Glutamatergic neuron (in vitro differentiated cells): ENCODE measurements at places on chromosomes 2 and 18.
A peak's percentile ranks its signal among the peaks of the same experiment; 100 is the strongest.

GRCh38 chr2:190468814-190469569 lies 60.8 kb downstream of the MFSD6 start:
- H3K27me3 ChIP-seq: peaks cover 5% of the 10 kb centered on the region
- H3K4me3 ChIP-seq: no peak overlapping the region
- peaks cover 6% of the 10 kb centered on the region for H3K36me3 ChIP-seq

- peaks cover 7% of the 10 kb centered on the region for H3K4me1 ChIP-seq
- no peak overlapping the region for H3K27ac ChIP-seq
- peaks cover 5% of the 10 kb centered on the region for H3K27me3 ChIP-seq
- no peak for DNase-seq
Measured at GRCh38 chr2:81853341-81853740, 1548.8 kb upstream of the LRRTM1 start.

- no peak overlapping the region for H3K27ac ChIP-seq
- no peak for DNase-seq
- H3K4me1 ChIP-seq: peaks cover under 1% of the 10 kb centered on the region
- no peak overlapping the region for H3K4me3 ChIP-seq
Measured at GRCh38 chr2:147636886-147637285, 207.9 kb upstream of the ACVR2A start.

DNA sequence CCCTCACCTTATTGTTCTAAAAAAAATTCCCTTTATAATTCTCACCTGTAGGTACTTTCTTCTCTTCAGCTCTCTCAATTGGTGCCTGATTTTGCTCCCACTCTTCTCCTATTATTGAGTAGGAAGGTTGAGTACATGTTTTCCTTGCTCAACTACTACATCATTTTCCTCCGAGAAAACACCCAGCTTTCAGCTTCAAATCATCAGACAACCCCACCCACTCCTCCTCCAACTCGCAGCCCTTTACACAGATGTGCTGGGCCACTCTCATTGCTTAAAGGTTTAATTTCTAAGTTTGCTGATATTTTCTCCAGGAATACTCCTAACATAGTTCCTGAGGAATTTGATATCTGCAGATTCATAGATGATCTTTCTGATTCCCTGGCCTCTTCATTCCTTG lies 734.4 kb upstream of the ZEB2 start:
- no peak overlapping the region for H3K27ac ChIP-seq
- no peaks in the 10 kb centered on the region for H3K27me3 ChIP-seq
- H3K36me3 ChIP-seq: no peaks in the 10 kb centered on the region
- no peak for DNase-seq

DNA sequence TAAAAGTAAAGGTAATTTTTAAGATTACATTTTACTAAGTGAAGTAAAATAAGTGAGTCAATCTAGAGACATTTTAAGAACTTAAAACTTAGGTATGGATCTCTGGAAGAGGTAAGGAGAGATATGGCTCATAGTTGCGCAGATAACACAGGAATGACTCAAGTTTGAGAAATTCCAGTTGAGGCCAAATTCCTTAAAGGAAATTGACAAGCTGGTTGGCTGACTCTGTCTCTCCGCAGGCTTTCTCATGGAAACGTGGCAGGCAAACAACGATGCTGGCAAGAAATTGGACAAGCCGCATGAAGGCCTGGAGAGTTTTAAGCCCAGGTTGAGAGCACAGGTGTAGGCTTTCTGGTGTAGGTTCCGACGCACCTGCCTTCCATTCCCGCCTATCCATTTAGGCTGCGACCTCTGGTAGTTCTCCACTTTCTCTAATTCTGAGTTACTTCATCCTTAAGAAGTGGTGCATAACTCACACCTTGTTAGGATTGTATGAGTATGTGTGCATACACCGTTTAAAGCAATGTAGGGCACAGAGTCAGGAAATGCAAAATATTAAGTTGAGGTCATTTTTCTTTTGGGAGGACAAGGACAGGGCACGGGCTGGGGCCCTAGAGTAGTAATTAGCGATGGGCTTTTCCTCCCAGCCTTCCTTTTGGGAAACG lies 589 bp upstream of the DAW1 start:
- H3K36me3 ChIP-seq: no peaks in the 10 kb centered on the region
- H3K27me3 ChIP-seq: peaks cover 3% of the 10 kb centered on the region
- peak overlapping the region; percentile 45 for H3K4me3 ChIP-seq
- DNase-seq: no peak

GRCh38 chr2:126436411-126436810 lies 219.5 kb upstream of the GYPC start:
- no peaks in the 10 kb centered on the region for H3K4me1 ChIP-seq
- H3K27ac ChIP-seq: no peak overlapping the region
- H3K36me3 ChIP-seq: no peaks in the 10 kb centered on the region
- H3K4me3 ChIP-seq: no peak overlapping the region
- DNase-seq: no peak
- H3K27me3 ChIP-seq: peaks cover 4% of the 10 kb centered on the region

DNA sequence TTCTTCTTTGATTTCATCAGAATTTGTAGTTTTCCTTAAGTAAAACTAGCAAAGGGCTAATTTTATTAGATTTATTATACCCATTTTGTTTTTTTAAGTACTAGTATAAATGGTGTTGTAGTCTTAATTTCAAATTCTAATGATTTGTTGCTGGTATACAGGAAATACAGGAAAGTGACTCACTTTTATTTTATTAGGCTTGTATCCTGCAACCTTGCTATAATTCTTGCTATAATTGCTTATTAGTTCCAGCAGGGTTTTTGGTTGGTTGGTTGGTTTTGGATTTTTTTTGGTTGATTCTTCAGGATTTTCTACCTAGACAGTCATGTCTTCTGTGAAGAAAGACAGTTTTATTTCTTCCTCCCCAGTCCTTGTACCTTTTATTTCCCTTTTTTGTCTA lies 110.6 kb upstream of the IL1R2 start:
- H3K4me3 ChIP-seq: no peak overlapping the region
- H3K36me3 ChIP-seq: no peaks in the 10 kb centered on the region
- no peak for DNase-seq
- H3K4me1 ChIP-seq: peaks cover 2% of the 10 kb centered on the region
- H3K27me3 ChIP-seq: peaks cover 6% of the 10 kb centered on the region
- no peak overlapping the region for H3K27ac ChIP-seq

DNA sequence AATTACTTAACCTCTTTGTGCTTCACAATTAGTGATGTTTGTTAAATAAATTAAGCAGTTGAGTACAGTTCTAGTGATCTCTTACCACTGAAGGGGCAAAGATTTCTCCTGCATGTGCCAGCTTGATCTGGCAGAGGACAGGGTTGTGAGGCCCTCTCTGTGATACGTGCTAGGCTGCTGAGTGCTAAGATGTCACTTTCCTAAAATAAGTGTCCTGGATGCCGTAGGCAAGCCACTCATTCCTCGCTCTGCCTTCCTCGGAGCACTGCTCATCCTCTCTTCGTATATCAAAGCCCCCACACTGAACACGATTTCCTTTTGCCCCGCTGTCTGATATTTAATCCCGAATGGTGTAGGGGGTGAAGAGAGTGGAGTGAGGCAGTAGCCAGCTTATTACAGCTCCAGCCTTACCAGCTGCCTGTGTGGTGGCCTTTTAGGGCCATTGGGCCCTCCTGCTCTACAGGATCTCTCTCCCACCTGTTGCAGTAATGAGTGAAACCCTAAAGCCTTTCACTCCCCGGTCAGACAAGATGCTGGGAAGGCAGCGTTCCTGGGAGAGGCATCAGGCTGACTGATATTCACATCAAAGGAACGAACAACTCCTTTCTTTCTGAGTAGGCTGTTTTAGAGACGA lies 40.5 kb downstream of the PTPRM start:
- no peak for DNase-seq
- H3K27me3 ChIP-seq: no peaks in the 10 kb centered on the region
- H3K36me3 ChIP-seq: no peaks in the 10 kb centered on the region
- no peak overlapping the region for H3K27ac ChIP-seq
- H3K4me3 ChIP-seq: no peak overlapping the region

- peaks cover 2% of the 10 kb centered on the region for H3K4me1 ChIP-seq
- H3K4me3 ChIP-seq: no peak overlapping the region
- peaks cover 2% of the 10 kb centered on the region for H3K27me3 ChIP-seq
- no peak overlapping the region for H3K27ac ChIP-seq
- no peaks in the 10 kb centered on the region for H3K36me3 ChIP-seq
Measured at GRCh38 chr2:69960821-69961220, 610 bp downstream of the ASPRV1 start.

DNA sequence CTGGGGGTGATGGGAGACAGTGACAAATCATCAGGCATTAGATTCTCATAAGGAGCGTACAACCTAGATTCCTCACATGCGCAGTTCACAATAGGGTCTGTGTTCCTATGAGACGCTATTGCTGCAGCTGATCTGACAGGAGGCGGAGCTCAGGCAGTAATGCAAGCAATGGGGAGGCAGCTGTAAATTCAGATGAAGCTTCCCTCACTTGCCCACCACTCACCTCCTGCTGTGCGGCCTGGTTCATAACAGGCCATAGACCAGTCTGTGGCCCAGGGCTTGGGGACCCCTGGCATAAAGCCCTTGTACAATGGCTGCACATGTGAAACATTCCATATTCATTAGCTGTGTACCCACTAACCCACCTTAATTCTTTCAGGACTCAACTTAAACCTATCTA lies 18.0 kb downstream of the NMUR1 start:
- H3K27ac ChIP-seq: peak overlapping the region; percentile 52
- H3K27me3 ChIP-seq: no peaks in the 10 kb centered on the region
- peaks cover 11% of the 10 kb centered on the region for H3K4me1 ChIP-seq
- DNase-seq: no peak
- no peaks in the 10 kb centered on the region for H3K36me3 ChIP-seq
- H3K4me3 ChIP-seq: no peak overlapping the region

- no peak overlapping the region for H3K4me3 ChIP-seq
- peaks cover 5% of the 10 kb centered on the region for H3K27me3 ChIP-seq
- DNase-seq: no peak
- no peak overlapping the region for H3K27ac ChIP-seq
- peaks cover 14% of the 10 kb centered on the region for H3K4me1 ChIP-seq
Measured at GRCh38 chr18:57269756-57270155, 82.6 kb upstream of the ST8SIA3 start.

DNA sequence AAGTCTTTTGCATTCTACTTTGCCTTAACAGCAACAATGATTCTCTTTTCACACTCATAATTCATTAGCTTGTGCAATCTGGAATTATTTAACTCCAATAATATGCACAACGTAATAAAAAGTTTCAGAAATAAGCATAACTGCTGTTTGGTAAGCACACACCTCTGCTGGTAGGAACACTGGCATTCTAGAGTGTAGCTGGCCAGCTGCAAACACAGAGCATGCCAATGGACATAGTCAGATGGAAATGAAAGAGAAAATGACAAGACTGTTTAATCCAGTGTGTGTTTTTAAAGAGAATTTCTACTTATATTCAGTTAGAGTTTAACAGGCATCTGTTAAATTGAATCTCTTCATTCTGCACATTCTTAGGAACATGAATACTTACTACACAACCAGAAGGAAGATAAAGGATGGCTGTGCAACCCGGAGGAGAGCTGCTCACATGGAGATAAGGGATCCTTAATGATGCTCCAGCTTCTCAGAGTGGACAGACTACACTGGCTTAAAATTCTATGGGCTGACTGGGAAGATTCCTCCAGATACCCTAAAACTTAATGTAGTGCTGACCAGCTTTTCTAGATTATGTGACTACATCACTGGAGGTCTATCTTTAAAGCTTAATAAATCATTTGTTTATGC lies 94.6 kb upstream of the CHAC2 start:
- no peaks in the 10 kb centered on the region for H3K27me3 ChIP-seq
- H3K4me1 ChIP-seq: no peaks in the 10 kb centered on the region
- no peak overlapping the region for H3K27ac ChIP-seq
- no peak overlapping the region for H3K4me3 ChIP-seq

GRCh38 chr2:33317369-33318007 lies 159.0 kb upstream of the RASGRP3 start:
- DNase-seq: no peak
- no peaks in the 10 kb centered on the region for H3K27me3 ChIP-seq
- H3K36me3 ChIP-seq: no peaks in the 10 kb centered on the region
- no peak overlapping the region for H3K27ac ChIP-seq

- no peak overlapping the region for H3K27ac ChIP-seq
- H3K4me1 ChIP-seq: peaks cover 8% of the 10 kb centered on the region
- H3K36me3 ChIP-seq: peaks cover 7% of the 10 kb centered on the region
- no peak overlapping the region for H3K4me3 ChIP-seq
- H3K27me3 ChIP-seq: peaks cover 9% of the 10 kb centered on the region
- DNase-seq: peak; percentile 2
Measured at GRCh38 chr2:239936838-239937581, 88.1 kb downstream of the NDUFA10 start.

DNA sequence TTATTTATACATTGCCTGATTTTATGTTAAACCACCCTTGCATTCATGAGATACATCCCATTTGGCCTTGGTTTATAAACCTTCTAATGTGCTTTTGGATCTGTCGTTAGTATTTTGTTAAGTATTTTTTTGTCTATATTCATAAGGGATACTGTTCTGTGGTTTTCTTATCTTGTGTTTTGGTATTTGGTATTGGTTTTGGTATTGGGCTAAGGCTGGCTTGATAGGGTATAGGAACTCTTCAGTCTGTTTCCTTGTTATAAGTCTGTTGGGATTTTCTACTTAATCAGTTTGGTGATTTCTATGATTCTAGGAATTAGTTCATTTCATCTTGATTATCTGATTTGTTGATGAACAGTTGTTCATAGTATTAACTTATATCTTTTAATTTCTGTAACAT lies 49.2 kb downstream of the RELCH start:
- no peak overlapping the region for H3K27ac ChIP-seq
- no peaks in the 10 kb centered on the region for H3K4me1 ChIP-seq
- H3K27me3 ChIP-seq: no peaks in the 10 kb centered on the region
- H3K36me3 ChIP-seq: no peaks in the 10 kb centered on the region

- H3K27ac ChIP-seq: no peak overlapping the region
- peaks cover 2% of the 10 kb centered on the region for H3K4me1 ChIP-seq
- peaks cover 3% of the 10 kb centered on the region for H3K36me3 ChIP-seq
- H3K4me3 ChIP-seq: no peak overlapping the region
Measured at GRCh38 chr18:8938817-8939216, 163.7 kb upstream of the NDUFV2 start.

DNA sequence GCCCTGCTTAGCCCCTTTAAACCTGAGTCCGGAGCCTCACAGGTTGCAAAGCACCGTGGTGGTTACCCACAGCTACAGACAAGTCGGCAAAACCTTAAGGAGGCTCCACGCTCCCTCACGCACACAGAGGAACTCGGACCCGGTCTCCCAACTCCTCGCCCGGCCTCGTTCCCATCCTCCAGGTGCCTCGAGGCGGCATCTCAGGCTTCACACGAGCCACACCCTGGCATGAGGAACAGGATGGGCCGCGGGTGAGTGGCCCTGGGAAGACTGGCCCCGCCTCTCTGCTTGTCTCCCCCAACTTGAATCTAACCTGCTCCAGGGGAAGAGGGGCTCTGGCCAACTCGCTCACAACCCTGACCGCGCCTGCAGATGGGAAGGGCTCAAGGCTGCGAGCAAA lies 97.4 kb downstream of the EIPR1 start:
- peaks cover 12% of the 10 kb centered on the region for H3K4me1 ChIP-seq
- no peak overlapping the region for H3K4me3 ChIP-seq
- no peak for DNase-seq
- H3K27ac ChIP-seq: no peak overlapping the region
- peaks cover 2% of the 10 kb centered on the region for H3K27me3 ChIP-seq
- peaks cover 7% of the 10 kb centered on the region for H3K36me3 ChIP-seq

- H3K4me3 ChIP-seq: no peak overlapping the region
- no peaks in the 10 kb centered on the region for H3K36me3 ChIP-seq
- no peak for DNase-seq
- peaks cover 2% of the 10 kb centered on the region for H3K27me3 ChIP-seq
- peak overlapping the region; percentile 63 for H3K27ac ChIP-seq
Measured at GRCh38 chr2:236896688-236897087, 189.0 kb upstream of the COPS8 start.

- DNase-seq: no peak
- H3K27me3 ChIP-seq: no peaks in the 10 kb centered on the region
- no peaks in the 10 kb centered on the region for H3K4me1 ChIP-seq
- no peak overlapping the region for H3K27ac ChIP-seq
- no peak overlapping the region for H3K4me3 ChIP-seq
Measured at GRCh38 chr2:163490281-163490680, 245.5 kb downstream of the FIGN start.

- no peaks in the 10 kb centered on the region for H3K4me1 ChIP-seq
- peaks cover 4% of the 10 kb centered on the region for H3K27me3 ChIP-seq
- peak; percentile 16 for DNase-seq
Measured at GRCh38 chr18:79479761-79480161, 84.0 kb downstream of the NFATC1 start.
